GM23248 (cell line): ENCODE measurements at places on chromosomes 13 and 19.

DNA sequence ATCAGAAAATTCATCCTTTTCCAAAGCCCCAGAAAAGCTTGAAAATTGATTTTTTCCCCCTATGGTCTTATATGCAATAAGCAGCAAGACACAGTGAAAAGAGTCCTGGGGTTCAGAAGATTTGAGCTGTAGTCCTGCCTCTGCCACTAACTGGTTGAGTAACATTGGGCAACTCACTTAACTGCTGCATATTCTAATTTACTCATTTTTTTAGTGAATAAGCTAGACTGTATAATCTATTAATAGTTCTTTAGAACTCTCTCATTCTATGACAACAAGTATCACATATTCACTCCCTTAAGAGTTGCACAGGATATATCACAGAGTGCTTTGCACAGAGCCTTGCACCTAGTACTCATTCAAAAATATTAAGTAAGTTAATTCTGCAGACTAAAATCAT is 110.8 kb downstream of the STOML3 start:
- no peak for DNase-seq

DNA sequence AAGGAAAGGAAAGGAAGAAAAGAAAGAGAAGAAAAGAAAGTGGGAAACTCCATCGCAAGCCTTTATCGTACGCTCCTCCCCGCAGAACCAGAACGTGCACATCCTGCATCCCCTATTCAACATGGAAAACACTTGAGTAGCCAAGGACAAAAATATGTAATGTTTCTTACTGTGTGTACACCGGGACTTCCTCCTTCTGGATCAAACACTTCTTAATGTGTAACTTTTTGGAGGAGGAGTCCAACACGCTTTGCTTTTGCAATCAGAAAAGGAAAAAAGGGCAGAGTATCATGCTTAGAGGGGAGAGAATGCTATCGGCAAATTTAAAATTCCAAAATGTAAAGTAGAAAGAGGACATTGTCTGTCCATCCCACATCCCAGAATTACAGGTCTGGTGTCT is 7.8 kb upstream of the SHFL start:
- no peak for DNase-seq

DNA sequence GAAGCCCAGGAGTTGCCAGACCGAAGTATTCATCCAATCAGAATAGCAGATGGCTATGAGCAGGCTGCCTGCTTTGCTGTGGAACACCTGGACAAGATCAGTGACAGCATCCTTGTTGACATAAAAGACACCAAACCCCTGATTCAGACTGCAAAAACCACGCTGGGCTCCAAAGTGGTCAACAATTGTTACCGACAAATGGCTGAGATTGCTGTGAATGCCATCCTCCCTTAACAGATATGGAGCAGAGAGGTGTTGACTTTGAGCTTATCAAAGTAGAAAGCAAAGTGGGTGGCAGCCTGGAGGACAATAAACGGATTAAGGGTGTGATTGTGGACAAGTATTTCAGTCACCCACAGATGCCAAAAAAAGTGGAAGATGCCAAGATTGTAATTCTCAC is 250.3 kb upstream of the OBI1 start:
- no peak for DNase-seq

DNA sequence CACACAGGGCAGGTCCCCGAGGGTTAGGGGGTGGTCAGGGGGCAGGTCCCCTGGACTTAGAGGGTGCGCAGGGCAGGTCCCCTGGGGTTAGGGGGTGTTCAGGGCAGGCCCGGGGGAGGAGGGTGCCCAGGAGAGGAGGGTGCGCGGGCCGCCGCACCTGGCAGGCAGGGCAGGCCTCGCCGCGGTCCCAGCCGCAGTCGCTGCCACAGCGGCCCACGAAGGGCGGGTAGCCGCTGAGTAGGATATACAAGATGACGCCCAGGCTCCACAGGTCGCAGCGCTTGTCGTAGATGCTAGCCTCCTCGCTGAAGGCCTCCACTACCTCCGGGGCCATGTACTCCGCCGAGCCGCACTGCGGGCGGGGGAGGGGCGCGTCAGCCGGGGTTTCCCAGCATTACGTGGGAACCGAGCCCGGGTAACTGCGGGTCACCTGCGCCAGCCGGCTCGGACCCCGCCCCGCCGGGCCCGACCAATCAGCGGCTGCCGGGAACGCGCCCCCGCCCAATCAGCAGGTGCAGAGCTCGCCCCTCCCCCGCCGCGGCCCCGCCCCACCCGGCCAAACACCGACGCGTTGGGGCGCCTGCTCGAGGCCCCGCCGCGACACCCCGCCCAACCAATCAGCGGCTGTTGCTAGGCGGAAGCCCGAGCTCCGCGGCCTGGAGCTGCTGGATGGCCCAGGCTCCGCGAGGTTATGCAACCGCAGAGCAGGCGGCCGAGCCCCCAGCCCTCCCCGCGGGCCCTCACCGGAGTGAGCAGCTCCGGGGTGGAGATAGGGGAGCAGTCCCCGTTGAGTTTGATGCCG is 9.2 kb downstream of the MKNK2 start:
- DNase-seq, result peak; percentile 86
